ENCODE measurements at places on chromosomes 3 and 15.

DNA sequence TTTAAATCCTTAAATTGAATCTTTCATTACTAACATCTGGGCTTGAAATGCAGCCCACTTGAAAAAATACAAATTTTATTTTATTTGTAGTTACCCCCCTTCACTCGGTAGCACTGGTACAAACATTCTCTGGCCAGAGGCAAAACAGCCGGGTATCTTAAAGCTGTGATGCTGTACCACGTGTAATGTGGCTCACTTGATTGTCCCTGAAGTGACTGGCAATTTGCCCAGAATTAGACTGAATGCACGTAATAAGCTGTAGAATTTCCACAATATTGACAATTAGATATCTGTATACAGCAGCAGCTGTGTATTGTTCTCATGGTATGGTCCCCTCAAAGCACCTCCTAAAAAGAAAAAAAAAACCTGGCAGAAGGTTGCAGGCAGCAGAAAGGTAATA lies 192.8 kb upstream of the TBC1D5 start:
- no peak for DNase-seq

DNA sequence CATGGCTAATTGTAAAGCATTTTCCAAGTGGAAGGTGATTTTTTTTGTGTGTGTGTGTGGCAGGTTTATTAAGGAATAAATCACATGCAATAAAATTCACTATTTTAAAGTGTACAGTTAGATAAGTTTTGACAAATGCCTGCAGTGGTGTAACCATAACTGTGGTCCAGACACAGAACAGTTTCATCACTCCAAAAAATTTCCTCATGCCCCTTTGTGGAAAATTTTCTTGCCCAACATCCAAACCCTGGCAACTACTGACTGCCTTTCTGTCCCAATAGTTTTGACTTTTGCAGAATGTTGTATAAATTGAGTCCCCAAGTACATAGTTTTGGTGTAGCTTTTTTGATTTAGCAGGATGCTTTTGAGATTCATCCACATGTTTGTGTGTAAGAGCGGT lies 135.1 kb upstream of the KLHL25 start:
- no peak for DNase-seq

DNA sequence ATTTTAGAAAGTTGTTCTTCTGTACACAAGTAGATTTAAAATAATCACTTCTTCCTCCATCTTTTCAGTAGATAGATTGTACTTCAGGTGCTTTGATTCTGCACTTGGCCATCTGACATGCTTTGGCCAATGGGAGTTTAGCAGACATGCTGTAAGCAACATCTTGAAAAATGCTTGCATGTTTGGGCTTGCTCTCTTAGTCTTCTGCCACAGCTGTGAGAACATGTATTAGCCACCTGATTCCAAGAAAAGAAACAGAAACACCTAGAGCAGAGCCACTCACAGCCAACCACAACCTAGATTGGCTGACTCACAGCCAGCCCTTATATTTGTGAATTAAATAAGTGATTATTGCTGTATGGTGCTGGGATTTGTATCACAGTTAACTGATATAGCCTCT lies 70.2 kb upstream of the GADL1 start:
- peak; percentile 93 for DNase-seq

GRCh38 chr3:25574172-25574765 lies 90.4 kb downstream of the TOP2B start:
- DNase-seq: no peak

DNA sequence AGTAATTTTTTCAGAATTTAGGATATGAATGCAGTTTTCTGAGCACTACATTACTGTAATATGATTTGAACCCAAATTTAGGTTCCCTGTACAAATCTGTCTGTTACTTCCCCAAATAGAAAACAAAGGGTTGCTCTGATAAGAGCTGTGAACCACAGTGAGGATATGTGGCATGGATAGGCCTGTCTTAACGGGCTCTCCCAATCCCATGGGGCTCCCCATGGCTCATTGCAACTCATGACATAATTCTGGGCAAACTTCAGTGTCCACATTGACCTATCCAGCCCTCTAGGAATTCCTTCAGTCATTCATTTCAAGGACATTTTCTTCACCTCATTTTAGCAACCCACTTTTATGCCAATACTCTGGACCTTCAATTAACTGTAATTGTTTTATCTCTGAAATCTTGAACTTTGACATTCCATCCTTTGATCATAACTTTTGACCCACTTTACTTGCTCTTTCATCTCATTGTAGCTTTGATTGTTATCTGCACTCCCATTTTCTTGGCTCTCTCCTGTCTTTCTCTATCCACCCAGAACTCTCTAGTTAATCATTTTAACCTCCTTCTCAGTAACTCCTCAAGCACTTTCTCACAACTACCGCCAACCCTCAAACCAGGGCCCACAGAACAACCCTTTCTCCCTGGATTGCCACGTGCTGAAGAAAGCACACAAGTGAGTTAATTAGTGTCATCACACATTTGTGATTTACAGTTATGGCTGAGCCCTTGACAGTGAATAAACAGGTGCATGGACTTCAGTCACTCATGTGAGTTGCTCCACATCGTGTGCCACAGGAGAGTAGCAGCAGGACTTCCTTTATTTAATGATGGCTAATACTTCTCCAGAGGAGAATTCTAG lies 94.9 kb upstream of the AADACL2 start:
- DNase-seq: no peak

- no peak for DNase-seq
Observed at GRCh38 chr3:83843716-83844115, 1115.1 kb upstream of the CADM2 start.

GRCh38 chr15:81491414-81492096 lies 117.5 kb upstream of the TMC3 start:
- DNase-seq: no peak

- DNase-seq: no peak
Observed at GRCh38 chr3:112594856-112595255, 33.0 kb downstream of the SLC35A5 start.

- DNase-seq: no peak
Observed at GRCh38 chr3:119492810-119493209, 5.5 kb upstream of the TIMMDC1 start.

GRCh38 chr3:26574766-26575165 lies 47.8 kb upstream of the LRRC3B start:
- no peak for DNase-seq

- DNase-seq: no peak
Observed at GRCh38 chr3:145719114-145719513, 441.9 kb downstream of the PLOD2 start.

Measured in epithelial cell of prostate (primary cell).